ENCODE measurements at places on chromosomes 16 and 17. TPM values are rescaled to one million over a fixed set of nuclear protein-coding genes. Genes with fewer than 3 reads are reported as not detected.

DNA sequence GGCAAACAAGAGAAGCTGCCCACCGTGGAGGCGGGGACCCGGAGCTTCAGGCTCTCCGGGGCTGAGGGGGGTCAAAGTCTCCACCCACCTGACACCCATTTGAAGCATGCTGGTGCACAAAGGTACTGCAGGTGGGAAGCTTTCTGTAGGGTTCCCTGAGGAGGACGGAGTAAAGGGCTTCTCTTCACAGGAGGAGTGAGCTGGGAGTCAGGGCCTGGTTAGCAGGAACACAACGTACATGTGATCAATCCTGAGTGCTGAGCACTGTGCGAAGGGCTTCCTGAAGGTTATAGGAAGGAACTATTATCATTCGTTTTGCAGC lies 252.9 kb upstream of the RPL38 start:
- DNase-seq = peak; percentile 34

- DNase-seq = no peak
These were observed 3.6 kb upstream of the CBX4 start for GRCh38 chr17:79842656-79843473.

- DNase-seq = no peak
These were observed 593 bp downstream of the CDIPT start for GRCh38 chr16:29862383-29862883.

BAIAP3 gene
- 3.1 TPM for total RNA-seq

GRCh38 chr17:45319239-45319703 lies 2.5 kb upstream of the MAP3K14 start:
- no peak for DNase-seq

DNA sequence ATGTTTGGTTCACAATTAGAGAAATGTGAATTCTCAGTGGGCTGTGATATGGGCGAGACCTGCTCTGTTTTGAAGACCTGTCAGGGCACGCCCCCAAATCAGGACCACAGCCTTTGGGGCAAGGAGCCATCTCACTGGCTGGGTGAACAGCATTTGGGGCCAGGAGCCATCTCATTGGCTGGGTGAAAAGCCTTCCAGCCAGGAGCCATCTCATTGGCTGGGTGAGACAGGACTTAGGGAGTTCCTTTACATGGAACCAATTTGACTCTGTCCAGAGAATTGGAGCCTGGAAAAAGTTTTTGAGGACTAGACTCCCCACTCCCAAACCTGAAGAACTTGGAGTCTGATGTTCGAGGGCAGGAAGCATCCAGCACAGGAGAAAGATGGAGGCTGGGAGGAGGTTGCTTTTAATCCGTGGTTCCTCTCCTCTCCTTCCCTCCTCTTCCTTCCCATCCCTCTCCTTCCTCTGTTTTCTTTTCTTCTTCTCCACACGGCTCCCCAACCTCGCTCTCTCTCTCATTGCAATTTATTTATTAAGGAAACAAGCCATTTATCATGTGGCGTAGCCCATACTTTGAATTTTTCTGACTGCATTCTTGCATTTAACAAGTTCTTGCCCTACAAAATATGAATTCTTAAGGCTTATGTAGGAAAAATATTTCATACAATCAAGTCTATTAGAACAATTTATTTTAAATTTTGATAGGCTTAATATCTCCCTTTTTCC lies 19.7 kb downstream of the FOXL1 start:
- no peak for DNase-seq

SOX15 gene
- not detected for total RNA-seq

MLKL gene
- 4.2 TPM for total RNA-seq

TP53TG3D gene
- not detected for total RNA-seq

GRCh38 chr17:76071531-76072147 lies 678 bp downstream of the SRP68 start:
- no peak for DNase-seq

DNA sequence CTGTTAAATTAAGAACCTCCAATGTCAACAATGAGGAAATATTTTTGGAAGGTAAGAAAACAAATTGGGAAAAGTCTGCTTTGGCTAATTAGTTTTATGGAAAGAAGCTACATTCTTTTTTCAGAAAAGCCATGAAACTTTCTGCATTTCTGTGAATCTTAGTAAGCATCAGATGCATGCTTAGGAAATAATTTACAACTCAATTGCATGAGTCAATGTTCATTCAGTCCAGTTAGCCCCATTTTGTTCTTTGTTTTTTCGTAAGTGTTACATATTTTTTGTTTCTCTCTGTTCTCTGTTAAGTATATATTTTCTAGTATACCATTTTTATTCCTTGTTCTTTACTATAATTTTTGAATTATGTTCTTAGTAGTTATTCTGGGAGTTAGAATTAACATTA lies 195.2 kb upstream of the KIF2B start:
- DNase-seq = no peak

ABCC11 gene
- total RNA-seq = not detected

- DNase-seq = no peak
These were observed 92.6 kb upstream of the CBX4 start for GRCh38 chr17:79931817-79932309.

- no peak for DNase-seq
These were observed 13.1 kb downstream of the SOST start for GRCh38 chr17:43745541-43745940.

- DNase-seq = no peak
These were observed 13.9 kb downstream of the KDM8 start for GRCh38 chr16:27217256-27217655.

GRCh38 chr16:529012-529575 lies 1.6 kb downstream of the CAPN15 start:
- no peak for DNase-seq

SPECC1 gene
- 81.0 TPM for total RNA-seq

DNA sequence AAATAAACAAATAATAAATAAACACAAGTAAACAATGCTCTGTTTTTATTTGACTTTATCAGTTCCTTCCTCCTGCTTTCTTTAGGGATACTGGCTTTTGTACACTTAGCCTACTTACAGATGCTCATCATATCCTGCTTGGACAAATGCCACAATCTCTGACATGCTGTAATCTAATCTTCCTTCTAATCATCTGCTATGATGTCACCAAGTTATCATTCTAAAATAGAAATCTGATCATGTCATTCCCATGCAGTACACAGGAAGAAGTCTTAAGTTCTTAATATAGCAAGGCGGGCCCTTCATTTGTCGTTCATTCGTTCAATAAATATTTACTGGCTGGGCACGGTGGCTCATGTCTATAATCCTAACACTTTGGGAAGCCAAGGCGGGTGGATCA lies 9.1 kb upstream of the UBB start:
- DNase-seq = no peak

DNA sequence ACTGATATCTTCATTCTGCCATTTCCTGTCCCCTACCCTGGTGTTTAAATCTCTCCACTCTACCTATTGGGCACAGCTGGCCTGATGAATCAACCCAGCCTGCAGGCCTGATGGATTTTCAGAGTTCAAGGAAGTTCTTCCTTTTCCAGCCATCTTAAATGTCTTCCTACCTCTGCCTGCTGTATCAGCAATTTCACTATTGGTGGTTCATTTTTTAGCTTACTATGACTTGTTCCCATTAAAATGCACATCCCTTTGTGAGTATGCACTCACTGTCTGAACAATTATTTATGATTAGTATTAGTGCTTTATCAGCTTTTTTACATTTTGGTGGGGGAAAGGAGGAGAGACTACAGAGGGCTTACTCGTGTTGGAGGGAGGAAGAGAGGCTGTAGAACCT lies 48.6 kb upstream of the CRHR1 start:
- no peak for DNase-seq

GRCh38 chr17:77613218-77613617 lies 345.3 kb upstream of the TNRC6C start:
- no peak for DNase-seq

DNA sequence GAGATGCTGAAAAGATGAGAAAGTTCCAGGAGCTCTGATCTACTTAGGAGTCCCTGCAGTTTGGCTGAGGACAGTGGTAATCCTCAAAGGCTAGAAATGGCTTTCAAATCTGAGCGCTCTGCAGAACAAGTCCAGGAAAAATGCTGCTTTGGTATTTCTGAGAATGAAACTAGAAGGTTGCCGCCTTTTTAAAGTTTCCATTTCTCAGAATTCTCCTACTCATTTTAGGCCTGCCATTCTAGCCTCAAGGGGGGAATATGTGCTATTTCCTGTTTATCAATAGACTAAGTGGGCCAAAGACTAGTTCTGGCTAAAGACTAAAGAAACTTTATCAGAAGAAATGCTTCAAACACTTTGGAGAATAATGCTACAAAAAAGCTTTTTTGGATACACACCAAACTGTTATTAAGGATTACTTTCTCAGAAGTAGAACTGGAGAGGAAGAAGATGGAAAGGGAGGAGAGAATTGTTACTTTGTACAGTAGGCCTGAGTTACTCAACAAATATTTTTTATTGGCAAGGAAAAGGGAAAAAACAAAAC lies at the start of gene SLFN12L:
SLFN12L (minus strand) TSS at position 78 of the 541 bp plus-strand sequence. CDS start 15,314 bp downstream, outside the sequence.
- DNase-seq = no peak

SLC38A10 gene
- 109 TPM for total RNA-seq

GRCh38 chr17:33667052-33667509 lies 374.0 kb upstream of the ASIC2 start:
- no peak for DNase-seq

- DNase-seq = no peak
These were observed 907.5 kb downstream of the CDH8 start for GRCh38 chr16:61128545-61129323.
